ENCODE measurements at places on chromosomes 1 and 21. TPM values are rescaled to one million over a fixed set of nuclear protein-coding genes. Genes with fewer than 3 reads are reported as not detected.

The EPHA10 gene
- total RNA-seq: 63.1 TPM

The HES4 gene
- 4.2 TPM for total RNA-seq

The RGS8 gene
- total RNA-seq: not detected

GRCh38 chr1:110850145-110850544 is 22.8 kb upstream of the CD53 start:
- no peak for DNase-seq
- H3K27me3 ChIP-seq: no peaks in the 10 kb centered on the region
- no peaks in the 10 kb centered on the region for H3K36me3 ChIP-seq
- H3K4me3 ChIP-seq: no peak overlapping the region

DNA sequence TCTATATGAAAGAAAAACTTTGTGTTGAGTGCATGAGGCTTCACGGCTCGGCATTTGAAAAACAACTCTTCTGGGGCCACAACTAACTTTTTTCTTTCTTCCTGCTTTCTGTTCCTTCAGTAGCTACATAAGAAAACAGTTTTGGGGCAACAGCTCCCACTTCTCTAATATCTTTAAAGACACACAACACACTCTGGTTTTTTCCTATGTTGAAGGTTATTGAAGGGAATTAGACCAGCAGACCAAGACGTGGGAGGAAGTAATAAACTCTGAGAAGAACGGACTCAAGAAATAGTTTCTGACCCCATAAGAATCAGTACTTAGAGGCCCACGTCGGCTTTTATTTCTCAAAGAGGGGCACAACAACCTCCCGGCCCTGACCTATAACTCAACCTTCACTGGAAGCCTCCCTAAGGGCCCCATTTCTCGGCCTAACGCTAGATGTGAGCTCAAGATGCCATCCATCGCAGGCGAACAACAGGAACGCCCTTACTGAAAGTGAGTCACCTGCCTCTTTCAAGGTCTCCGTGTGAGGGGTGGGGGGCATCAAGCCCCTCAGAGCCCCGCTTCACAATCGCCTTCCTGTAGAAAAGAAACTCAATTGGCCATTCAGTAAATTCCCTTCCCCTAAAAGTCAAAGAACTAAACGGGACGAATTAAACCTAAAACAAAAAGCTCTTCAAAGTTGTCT is 844 bp downstream of the ZMYM6 start:
- no peaks in the 10 kb centered on the region for H3K27me3 ChIP-seq
- no peaks in the 10 kb centered on the region for H3K36me3 ChIP-seq

- no peaks in the 10 kb centered on the region for H3K36me3 ChIP-seq
- no peak for DNase-seq
- no peaks in the 10 kb centered on the region for H3K27me3 ChIP-seq
- H3K4me3 ChIP-seq: no peak overlapping the region
- H3K27ac ChIP-seq: peak overlapping the region; percentile 66
Observed at GRCh38 chr1:21638531-21639341, 30.4 kb downstream of the RAP1GAP start.

DNA sequence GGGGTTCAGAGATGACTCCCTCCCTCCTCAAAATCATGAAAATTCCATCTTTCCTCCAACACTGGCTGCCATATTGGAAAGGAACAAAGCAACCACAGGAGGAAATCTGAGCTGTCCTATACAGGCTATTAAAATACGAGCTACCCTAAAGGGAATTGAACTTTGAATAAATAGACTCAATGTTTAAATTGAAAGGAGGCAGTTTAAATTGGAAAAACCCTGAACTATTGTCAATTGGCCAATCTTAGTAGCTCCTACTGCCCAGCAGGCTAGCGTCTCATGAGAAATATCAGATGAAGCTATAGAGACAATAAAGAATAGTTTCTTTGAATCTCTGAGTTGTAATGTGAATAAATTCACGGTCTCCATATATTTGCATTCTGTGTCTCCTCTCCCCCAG is 85.4 kb upstream of the KCNE2 start:
- no peak for DNase-seq
- H3K36me3 ChIP-seq: no peaks in the 10 kb centered on the region
- H3K4me3 ChIP-seq: no peak overlapping the region
- no peaks in the 10 kb centered on the region for H3K27me3 ChIP-seq
- H3K27ac ChIP-seq: no peak overlapping the region

- no peak overlapping the region for H3K27ac ChIP-seq
- no peak for DNase-seq
- no peaks in the 10 kb centered on the region for H3K27me3 ChIP-seq
- no peak overlapping the region for H3K4me3 ChIP-seq
- H3K4me1 ChIP-seq: no peaks in the 10 kb centered on the region
Observed at GRCh38 chr1:201662646-201663045, 123.7 kb downstream of the NAV1 start.

DNA sequence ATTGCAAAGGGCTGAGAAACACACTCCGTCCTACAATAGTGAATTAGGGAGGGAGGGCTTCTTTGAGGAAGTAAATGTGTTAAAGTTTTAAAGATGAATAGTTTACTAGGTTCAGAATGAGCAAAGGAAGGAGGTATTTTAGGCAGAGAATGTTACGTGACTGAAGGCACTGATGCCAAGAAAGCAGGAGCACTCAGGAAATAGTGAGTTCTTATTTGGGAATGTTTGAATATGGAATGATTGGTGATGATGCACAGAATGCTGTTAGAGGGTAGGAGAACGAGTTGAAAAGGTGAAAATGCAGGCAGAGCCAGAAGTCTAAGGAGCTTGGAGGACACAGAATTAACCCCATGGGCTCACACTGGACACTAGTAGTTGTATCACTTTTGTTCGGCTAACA is 108.0 kb downstream of the NRIP1 start:
- H3K4me3 ChIP-seq: no peak overlapping the region
- H3K27me3 ChIP-seq: no peaks in the 10 kb centered on the region
- no peak overlapping the region for H3K27ac ChIP-seq
- H3K36me3 ChIP-seq: no peaks in the 10 kb centered on the region

- H3K4me1 ChIP-seq: no peaks in the 10 kb centered on the region
- H3K36me3 ChIP-seq: no peaks in the 10 kb centered on the region
- no peak overlapping the region for H3K27ac ChIP-seq
- DNase-seq: no peak
- H3K4me3 ChIP-seq: no peak overlapping the region
Observed at GRCh38 chr1:15005116-15005515, 148.4 kb upstream of the TMEM51 start.

- H3K4me1 ChIP-seq: no peaks in the 10 kb centered on the region
- no peak for DNase-seq
- H3K27me3 ChIP-seq: no peaks in the 10 kb centered on the region
- no peaks in the 10 kb centered on the region for H3K36me3 ChIP-seq
- H3K27ac ChIP-seq: no peak overlapping the region
Observed at GRCh38 chr1:90919900-90920299, 101.9 kb downstream of the ZNF644 start.

DNA sequence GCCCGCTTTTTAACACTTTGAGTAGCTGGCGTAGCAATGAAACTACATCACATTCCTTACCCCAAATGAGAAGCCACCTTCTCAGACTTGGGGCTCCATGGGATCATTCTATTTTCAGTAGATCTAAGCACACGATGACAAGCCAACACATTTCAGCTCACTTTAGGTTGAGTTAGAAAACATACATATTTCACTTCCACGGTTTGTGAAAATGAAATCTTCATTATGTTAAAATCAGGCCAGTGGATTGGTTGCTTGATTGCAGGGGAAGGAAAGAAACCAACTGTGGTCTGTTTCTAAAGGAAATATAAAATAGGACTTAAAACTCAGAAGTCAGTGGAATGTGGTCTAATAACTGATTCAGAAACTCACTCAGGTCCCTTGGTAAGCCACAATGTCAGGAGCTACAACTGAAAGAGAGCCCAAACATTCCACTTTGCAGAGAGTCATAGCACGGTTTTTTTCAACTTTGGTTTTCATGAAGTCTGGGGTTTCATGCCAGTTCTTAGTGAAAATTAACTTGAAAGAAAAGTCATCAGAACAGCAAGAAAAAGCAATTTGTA is 82.3 kb upstream of the TIAM1 start:
- DNase-seq: no peak
- no peak overlapping the region for H3K4me3 ChIP-seq
- no peaks in the 10 kb centered on the region for H3K4me1 ChIP-seq
- no peaks in the 10 kb centered on the region for H3K27me3 ChIP-seq

All from Peyer's patch (tissue), 4 donors.